Hematopoietic multipotent progenitor cell treated with erythropoietin and hydrocortisone succinate and interleukin-3 and kit ligand, for 15 days (in vitro differentiated cells): ENCODE measurements at places on chromosomes 6 and 20.

GRCh38 chr6:39210450-39210849, 18.8 kb downstream of the KCNK5 start:
- no peak for DNase-seq

DNA sequence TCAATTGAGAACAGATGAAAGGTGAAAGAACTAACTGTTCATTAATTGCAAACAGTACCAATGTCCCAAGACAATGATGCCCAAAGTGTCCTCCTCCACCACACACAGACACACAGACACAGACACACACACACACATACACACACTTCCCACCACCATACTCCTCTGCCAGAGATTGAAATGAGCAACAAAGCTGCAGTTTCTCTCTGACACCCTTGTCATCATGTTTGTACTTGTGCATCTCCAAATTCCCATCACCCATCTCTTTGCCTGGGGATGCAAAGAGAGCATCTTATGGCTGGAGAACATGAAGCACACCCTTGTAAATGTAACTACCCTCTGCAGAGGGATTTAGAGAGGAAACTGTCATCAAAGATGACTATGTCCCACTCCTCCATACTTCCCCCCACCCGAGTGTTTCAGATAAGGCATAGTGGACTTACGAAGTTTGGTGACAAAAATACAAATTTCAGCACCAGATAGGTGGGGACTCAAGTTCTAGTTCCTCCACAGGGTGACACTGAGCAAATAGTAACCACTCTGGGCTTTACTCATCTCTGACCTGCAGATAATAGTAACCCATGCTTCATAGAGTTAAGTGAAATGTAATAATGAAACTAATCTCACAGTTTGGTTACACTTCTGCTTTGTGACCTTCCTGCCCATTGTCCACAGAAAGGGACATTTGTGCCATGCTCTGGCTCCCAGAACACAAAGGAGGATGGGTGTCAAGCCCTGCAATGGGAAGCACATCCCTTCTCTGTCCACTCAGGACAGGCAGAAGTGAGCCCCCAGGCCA, 8.7 kb downstream of the MAFB start:
- DNase-seq: no peak

- no peak for DNase-seq
Measured at GRCh38 chr6:110284855-110285254, 73.3 kb downstream of the METTL24 start.

GRCh38 chr6:27760464-27760863, 151.7 kb downstream of the OR2B2 start:
- DNase-seq: no peak

DNA sequence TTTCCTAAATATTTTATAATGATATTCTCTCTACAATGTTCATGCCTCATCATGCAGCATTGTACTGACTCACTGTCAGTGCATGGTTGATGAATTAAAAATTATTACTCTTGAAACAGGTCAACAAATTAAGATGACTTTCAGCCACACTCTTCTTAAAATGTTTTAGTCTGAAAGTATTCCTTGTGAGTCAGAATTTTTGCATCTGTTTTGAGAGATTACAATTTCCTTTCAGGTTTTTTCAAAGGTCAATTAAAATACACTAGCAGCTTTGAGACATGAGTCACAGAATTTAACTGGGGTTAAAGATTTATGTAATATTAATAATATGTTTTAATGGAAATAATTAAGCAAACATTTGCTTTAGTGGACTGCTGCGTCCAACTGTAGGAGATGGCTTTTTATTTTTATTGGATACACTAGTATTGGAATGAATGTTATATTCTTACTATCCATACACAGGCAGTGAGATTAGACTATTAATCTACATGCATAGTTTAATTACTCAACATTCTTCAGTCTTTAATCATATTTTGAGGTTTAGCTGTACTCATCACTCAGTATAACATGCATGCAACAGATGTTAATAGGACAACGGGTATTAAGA, 9.7 kb downstream of the COL12A1 start:
- no peak for DNase-seq

GRCh38 chr6:127868338-127868737, 32.5 kb downstream of the THEMIS start:
- DNase-seq: no peak

DNA sequence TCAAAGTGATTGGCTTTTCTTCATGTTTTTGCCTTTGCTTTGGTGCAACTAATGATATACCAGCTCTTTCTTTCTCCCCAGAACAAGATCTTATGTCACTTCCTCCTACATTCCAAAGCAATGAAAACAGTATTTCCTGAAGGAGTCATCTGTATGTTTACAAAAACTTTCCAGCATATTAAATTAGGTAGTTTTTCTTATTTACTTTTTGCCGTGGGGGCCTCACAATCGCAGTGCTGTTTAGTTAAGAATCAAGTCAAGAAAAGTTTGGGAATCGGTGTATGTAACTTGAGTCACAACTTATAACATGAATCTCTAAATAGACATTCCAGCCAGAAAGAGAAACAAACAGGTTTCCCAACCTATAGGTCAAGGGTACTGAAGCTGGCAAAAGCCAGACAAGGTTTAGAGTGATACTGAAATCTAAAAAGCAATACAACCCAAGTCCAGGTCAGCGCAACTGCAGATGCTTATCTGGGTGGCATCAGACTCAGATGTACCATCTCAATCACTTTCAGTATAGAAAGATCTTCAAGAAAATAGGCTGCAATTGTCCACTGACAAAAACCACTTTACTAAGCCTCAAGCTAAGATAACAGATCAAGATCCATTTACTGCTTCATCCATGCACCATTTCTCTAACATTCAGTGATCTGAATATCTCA, 63.6 kb downstream of the IPCEF1 start:
- no peak for DNase-seq

- no peak for DNase-seq
Measured at GRCh38 chr6:7726416-7727085, 652 bp downstream of the BMP6 start.

DNA sequence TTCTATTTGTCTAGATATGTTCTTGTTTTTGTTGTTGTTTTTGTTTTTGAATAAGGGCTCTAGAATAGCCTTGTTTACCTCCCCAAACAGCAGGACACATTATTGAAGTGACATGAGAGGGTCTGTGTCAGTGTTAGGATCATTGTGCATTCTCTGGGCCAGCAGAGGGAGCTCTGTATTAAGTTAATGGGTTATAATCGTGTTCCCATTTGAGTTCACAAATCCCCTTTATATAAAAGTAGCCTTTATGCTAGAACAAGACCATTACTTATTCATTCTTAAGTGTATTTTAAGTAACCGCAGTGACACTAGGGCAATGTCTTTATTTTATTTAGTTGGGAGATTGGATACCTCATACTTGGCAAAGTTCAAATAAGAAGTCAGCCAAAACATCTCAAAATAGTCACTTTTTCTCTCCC, 44.8 kb downstream of the STK4 start:
- peak; percentile 57 for DNase-seq

DNA sequence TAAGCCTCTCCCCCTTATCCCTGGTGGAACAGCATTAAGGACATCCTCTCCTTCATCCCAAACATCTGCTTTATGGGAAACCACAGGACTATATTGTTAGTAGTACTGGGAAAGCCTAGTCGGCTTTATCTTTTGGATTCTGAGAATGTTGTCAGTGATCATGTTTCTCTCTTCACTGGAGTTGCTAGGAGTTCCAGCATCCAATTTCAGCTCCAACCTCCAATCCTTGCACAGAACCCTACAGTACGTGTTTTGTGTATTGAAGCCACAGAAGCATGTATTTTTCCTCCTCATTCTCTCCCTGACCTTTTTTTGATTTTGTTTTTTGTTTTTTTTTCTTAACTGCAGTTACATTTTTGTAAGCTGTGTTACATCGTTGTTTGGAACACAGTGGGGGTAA, 84.0 kb downstream of the PHACTR3 start:
- DNase-seq: no peak

- DNase-seq: no peak
Measured at GRCh38 chr6:138493413-138493812, 5.9 kb downstream of the NHSL1 start.

GRCh38 chr6:156955494-156956183, 178.5 kb downstream of the ARID1B start:
- DNase-seq: no peak

- no peak for DNase-seq
Measured at GRCh38 chr20:4814696-4815252, 93.1 kb downstream of the PRND start.

DNA sequence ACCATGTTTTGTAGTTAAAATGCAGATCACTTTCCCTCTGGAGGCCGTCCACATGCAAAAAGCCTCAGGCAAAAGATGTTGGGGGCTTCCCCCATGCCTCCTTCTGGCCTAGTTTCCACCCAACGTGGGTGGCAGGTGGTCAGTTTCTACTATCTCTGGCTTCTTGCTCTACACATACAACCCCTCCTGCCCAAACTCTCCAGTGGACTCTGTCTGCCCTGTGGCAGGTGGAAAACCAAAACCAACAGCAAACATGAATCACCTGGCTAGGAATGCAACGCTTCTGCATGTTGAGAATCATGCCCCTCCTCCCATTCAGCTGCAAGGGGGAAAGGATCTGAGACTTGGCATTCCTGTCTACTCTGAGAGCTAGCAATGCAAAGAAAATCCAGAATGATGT, 94.8 kb downstream of the MBOAT1 start:
- DNase-seq: no peak

DNA sequence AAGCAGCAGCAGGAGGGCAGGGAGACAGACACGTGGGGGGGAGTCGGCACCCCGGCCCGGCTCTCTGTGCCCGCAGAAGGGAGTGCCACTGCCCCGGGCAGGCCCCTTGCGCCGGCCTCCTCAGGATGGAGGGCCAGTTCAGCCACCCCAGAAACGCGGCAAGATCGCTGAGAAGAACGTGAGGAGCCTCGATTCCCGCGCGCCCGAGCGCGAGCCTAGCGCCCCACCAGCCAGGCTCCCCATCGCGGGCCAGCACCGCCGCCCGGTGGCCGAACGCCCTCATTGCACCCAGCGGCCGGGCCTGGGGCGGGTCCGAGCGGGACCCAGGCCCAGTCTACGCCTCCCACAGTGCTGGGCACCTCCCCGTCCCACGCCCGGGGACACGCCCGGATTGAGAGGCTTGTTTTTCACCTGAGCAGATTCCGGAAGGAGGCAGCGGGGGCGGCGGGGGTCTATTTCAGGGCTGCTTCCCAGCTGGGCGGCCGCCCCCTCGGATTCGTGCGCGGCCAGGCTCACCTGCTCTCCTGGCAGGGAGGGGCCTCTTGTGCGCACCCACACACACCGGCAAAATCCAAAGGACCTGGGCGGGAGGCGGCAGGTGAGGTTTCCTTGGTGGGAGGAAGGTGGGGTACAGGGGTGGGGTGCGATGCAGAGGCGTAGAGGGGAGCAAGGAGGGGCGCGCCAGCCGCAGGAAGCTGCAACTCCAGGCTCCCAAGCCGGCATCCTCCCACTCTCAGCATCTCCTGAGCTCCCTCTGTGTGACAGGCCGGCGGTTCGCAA, 9.0 kb upstream of the GRM4 start:
- peak; percentile 14 for DNase-seq

DNA sequence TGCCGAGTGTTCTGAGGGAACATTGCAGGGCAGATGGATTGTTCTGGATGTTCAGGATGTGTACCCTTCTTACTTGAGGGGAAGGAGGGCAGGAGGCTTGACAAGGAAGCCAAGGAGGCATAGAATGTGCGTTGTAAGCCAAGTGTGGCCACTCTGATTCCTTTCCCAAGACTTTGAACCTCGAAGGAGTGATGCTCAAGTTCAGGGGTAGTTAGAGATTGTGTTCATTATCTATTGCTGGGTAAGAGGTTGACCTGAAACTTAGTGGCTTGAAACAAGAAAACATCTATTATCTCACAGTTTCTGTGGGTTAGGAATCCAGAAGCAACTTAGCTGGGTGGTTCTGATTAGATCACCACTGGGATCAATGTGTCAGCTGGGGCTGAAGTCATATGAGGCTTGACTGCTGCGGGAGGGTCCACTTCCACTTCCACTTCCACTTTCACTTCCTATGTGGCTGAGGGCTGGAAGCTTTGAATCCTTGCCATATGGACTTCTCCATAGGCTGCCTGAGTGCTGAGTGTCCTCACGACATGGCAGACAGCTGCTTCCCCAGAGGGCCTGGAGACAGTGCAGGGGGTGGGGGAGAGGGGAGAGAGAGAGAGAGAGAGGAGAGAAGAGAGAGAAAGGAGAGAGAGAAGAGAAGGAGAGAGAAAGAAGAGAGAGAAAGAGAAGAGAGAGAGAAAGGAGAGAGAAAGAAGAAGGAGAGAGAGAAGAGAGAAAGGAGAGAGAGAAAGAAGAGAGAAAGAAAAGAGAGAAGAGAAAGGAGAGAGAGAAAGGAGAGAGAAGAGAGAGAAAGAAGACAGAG, 6.9 kb upstream of the CD40 start:
- DNase-seq: no peak

- DNase-seq: no peak
Measured at GRCh38 chr6:113556775-113557174, 300.4 kb upstream of the MARCKS start.

- peak; percentile 62 for DNase-seq
Measured at GRCh38 chr6:134123666-134124208, 71.3 kb upstream of the SLC2A12 start.

GRCh38 chr20:532530-532929, 11.1 kb downstream of the CSNK2A1 start:
- DNase-seq: no peak

DNA sequence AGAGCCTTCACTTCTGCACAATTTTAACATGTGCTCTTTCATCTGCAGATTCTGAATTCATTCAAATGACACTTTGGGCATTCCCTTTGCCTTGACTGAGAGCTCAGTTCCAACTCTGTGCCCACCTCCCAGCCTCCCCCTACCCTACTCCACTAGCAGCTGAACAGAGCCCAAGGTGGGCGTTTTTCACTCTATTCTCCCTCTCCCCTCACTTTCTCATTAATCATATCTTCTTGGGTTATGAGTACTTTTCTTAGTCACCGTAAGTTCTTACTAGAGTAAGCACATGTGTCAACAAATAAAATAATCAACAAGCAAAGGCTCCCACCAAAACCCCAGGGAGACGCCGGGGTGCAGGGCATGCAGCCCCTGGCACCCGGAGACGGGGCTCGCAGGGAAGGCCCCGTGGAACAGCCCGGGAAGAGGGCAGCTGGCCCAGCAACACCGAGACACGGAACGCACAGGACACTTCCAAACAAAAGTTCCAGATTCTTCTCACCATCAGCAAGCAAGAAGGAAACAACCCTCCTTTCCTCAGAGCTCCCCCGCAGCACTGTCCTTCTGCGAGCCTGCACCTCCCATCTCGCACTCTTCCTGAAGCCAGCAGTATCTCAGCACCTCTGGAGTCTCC, 34.1 kb downstream of the TAF4 start:
- no peak for DNase-seq

DNA sequence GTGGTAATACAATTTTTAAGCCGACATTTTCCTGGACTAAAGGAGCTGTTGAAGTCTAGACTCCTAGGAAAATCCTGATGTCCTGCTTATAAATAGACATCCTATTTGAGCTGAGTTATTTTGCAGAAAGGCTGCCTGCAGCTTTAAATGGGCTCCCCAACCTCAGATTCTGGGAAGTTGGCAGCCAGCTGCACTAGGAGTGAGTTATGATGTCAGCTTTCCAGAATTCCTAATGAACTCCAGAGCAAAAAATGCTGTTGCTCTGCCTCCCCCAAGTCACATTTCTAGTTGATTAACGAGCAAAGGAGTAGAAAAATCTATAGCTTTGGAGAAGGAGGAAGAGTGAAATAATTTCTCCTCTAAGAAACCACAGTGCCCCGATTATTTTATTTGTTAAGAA, 346.3 kb upstream of the SULF2 start:
- DNase-seq: no peak
